ENCODE measurements at places on chromosomes 4 and X.

DNA sequence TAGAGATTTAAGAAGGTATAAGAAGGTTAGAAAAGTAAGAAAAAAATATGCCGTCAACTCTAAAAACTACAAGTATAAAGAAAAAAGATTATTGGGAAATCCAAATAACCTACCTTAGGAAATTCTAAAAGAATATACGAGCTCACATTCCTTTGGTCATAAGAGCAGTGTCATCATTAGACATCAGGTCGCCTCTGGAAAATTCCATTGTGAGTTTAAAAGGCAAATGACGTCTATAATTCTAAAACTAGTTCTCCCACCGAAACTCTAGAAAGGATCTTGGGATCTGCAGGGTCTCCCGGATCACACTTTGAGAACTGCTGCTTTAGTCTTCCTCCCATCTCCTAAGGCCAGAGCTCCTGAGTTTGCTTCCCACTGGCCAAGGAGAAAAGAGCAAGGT, 518 bp upstream of the SAT1 start:
- H3K27me3 ChIP-seq: no peaks in the 10 kb centered on the region
- peak overlapping the region; percentile 51 for H3K4me3 ChIP-seq
- peaks cover 26% of the 10 kb centered on the region for H3K4me1 ChIP-seq
- H3K27ac ChIP-seq: peak overlapping the region; percentile 90
- no peak for DNase-seq
- peaks cover 21% of the 10 kb centered on the region for H3K36me3 ChIP-seq

GRCh38 chr4:1211891-1212545, 36.9 kb downstream of the CTBP1 start:
- H3K27ac ChIP-seq: no peak overlapping the region
- H3K36me3 ChIP-seq: peaks cover 24% of the 10 kb centered on the region
- DNase-seq: no peak
- H3K27me3 ChIP-seq: no peaks in the 10 kb centered on the region
- no peak overlapping the region for H3K4me3 ChIP-seq

DNA sequence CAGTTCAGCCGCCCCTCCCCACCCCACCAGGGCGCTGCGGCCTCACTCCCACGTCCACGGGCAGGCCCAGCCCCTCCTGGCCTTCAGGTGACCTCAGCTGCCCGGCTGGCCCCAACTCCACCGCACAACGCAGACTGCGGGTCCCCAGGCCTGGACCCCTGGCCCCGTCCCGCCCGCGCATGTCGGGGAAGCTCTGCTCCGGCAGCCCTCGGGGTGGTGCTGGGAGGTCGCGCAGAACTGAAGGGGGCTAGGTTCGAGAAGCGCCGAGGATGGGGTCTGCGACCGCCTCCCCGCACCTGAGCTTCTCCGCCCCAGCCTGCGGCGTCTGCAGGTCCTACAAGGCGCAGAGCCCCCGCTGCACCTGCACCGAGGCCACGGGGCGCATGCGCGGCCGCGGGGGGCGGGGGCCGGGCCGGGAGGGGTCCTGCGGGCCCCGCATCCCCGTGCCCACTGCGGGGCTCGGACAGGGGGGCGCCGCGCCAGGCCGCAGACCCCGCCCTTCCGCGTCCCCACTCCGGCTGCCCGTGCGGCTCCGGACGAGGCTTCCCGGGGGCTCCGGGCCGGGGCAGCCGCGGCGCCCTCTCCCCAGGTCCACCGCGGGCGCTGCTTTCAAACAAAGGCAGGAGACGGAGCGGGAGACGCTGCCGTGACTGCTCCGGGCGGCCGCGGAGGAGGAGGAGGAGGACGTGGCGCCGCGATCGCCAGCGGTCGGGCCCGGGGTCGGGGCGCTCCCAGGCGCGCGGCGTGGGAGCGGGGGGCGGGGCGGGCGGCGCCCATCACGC, 672 bp upstream of the NAT8L start:
- no peak overlapping the region for H3K4me3 ChIP-seq
- H3K27ac ChIP-seq: no peak overlapping the region
- no peaks in the 10 kb centered on the region for H3K36me3 ChIP-seq

DNA sequence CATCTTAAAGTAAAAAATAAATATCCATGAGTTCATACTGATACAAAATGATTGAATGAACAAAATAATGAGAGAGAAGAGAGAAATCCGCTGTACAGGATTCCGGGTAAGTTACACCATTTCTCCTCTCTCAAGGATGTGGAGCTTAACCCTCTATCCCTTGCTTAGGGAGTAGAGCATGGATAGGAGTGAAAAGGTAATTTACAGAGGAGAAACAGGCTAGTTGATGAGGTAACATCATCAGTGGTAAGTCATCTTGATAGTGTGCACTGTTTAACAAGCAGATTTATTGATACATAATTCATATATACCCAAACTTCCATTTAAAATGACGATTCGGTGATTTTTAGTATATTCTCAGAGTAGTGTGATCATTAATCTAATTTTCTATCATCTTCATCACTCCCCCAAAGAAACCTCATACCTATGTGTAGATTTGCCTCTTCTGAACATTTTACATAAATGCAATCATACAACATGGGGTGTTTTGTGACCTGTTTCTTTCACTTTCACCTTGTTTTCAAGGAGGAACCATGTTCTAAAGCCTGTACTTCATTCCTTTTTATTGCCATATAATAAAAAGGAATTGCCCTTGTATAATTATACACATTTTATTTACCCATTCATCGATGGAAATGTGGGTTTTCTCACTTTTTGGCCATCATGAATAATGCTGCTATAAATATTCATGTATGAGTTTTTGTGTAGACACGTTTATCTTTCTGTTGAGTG, 34.8 kb downstream of the F11 start:
- no peak for DNase-seq
- no peaks in the 10 kb centered on the region for H3K36me3 ChIP-seq
- H3K27ac ChIP-seq: no peak overlapping the region

- peak; percentile 64 for DNase-seq
- H3K4me3 ChIP-seq: peak within 1 kb of the TSS; percentile 78
- no peaks in the 10 kb centered on the region for H3K27me3 ChIP-seq
- peaks cover 3% of the 10 kb centered on the region for H3K36me3 ChIP-seq
- H3K4me1 ChIP-seq: no peaks in the 10 kb centered on the region
- no peak within 1 kb of the TSS for H3K27ac ChIP-seq
Measured at GRCh38 chrX:129523079-129523911, at the start of gene SMARCA1. TSS of gene SMARCA1 (minus strand) at chrX:129523490. CDS start at chrX:129523370, 120 bp downstream.

- peaks cover 39% of the 10 kb centered on the region for H3K4me1 ChIP-seq
- peaks cover 14% of the 10 kb centered on the region for H3K36me3 ChIP-seq
- no peaks in the 10 kb centered on the region for H3K27me3 ChIP-seq
- H3K4me3 ChIP-seq: no peak overlapping the region
- peak overlapping the region; percentile 71 for H3K27ac ChIP-seq
Measured at GRCh38 chr4:150244600-150244999, 166.4 kb downstream of the DCLK2 start.

Measured in SJSA1 (cell line).